OCI-LY7 (cell line): ENCODE measurements at places on chromosomes 1 and 21. TPM values are rescaled to one million over a fixed set of nuclear protein-coding genes. Genes with fewer than 3 reads are reported as not detected.
A peak's percentile ranks its signal among the peaks of the same experiment; 100 is the strongest.

The PLA2G5 gene
- not detected in 2 replicates for total RNA-seq

The GPA33 gene
- not detected in 2 replicates for total RNA-seq

The RSPO1 gene
- total RNA-seq, result not detected in 2 replicates

The NDUFS5 gene
- 135 and 161 TPM in 2 replicates for total RNA-seq

GRCh38 chr1:90782046-90782445, 64.9 kb upstream of the BARHL2 start:
- DNase-seq, result no peak

GRCh38 chr21:43618940-43619339, 40.3 kb downstream of the HSF2BP start:
- no peak for DNase-seq

- DNase-seq, result no peak
Observed at GRCh38 chr1:112133487-112133886, 144.0 kb upstream of the KCND3 start.

DNA sequence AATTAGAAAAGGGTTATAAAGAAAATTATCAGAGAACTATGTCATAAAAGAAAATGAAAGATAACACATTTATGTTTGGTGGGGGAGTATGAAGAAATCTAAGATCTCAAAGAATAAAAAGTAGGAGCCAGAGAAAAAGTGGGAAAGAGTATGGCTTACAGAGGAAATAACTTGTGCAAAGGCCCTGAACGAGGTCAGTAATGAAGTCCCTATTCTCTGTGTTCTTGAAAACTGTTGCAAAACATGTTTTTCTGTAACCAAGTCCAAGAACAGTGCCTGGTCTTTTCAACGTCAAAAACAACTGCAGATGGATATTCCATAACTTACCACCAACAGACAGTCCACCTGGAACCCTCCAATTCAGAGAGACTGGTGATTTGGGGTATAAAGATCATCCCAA, 188.1 kb downstream of the NEGR1 start:
- no peak for DNase-seq

GRCh38 chr21:38992737-38993136, 187.0 kb downstream of the ETS2 start:
- no peak for DNase-seq

DNA sequence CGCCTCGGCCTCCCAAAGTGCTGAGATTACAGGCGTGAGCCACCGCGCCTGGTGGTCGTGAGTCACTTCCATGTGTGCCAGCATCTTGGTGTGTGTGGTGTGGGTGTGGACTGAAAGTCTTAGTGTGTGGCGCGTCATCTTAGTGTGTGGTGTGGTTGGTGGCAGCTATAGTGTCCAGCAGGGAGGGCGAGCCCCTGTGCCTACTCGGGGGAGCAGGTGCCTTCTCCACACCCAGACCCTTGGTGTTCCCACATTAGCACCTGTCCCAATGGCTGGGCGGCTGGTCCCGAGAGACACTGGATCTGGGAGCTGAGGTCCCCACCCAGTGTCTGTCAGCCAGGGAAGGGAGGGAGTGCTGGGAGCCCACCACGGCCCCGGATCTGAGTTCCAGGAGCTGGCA, 2.8 kb downstream of the SCNN1D start:
- DNase-seq, result no peak

- DNase-seq, result no peak
Observed at GRCh38 chr1:20725189-20726117, 7.0 kb downstream of the SH2D5 start.

GRCh38 chr1:155437405-155437804, 116.7 kb downstream of the RUSC1 start:
- DNase-seq, result no peak

DNA sequence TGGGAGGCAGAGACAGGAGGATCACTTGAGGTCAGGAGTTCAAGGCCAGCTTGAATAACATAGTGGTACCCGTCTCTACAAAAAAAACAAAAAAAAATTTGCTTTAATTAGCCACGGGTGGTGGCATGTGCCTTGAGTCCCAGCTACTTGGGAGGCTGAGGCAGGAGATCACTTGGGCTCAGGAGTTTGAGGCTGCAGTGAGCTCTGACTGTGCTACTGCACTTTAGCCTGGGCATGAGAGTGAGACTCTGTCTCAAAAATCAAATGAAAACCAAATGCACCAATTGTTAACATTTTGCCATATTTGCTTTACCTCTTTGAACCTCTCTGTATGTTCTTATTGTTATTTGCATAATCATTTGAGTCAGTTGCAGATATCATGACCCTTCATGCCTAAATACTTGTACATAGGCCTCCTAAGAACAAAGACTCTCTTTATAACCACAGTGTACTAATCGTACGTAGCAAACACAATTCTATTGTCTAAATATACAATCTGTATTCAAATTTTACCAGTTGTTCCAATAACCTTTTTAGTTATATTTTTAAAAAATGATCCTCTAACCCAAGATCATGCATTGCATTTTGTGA, 8.5 kb upstream of the NID1 start:
- no peak for DNase-seq

- DNase-seq, result no peak
Observed at GRCh38 chr1:64043976-64044375, 159.4 kb upstream of the UBE2U start.

DNA sequence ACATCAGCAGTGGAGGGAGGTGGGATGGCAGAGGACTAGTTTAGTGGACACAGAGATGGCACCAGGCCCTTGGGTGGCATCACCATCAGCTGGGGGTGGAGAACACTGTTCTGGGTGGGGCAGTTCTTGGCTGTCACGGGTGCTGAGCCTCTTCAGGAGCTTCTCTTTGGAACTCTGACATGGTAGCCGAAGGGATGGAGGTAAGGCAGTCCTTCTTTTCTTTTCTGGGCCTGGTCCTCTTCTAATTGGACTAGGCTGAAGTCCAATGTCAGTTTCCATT, 8.3 kb upstream of the MEF2D start:
- DNase-seq, result no peak

- no peak for DNase-seq
Observed at GRCh38 chr21:41187537-41188025, 19.6 kb downstream of the BACE2 start.

DNA sequence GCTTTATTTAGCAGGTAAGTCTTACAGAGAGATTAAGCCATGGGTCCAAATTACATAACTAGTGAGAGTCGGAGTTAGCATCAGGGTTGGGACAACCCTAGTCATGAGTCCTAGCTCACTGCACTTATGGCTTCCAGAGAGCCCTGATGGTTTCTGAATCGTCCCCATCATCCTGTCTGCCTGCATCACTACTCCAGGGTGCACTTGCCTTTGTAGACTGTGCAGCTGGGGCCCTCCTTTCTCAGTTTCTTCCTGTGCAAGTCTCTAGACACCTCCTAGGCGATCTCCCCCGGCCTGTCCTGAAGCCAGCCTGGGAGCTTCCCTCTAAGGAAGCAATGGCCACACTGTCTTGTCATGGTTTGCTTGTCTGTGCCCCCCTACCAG, 37.1 kb downstream of the KIAA0040 start:
- peak; percentile 72 for DNase-seq

- DNase-seq, result no peak
Observed at GRCh38 chr1:179187735-179188471, 41.6 kb downstream of the ABL2 start.

GRCh38 chr1:164516591-164516990, 42.4 kb upstream of the PBX1 start:
- no peak for DNase-seq
